ENCODE measurements at places on chromosomes 4 and X.
A peak's percentile ranks its signal among the peaks of the same experiment; 100 is the strongest.

DNA sequence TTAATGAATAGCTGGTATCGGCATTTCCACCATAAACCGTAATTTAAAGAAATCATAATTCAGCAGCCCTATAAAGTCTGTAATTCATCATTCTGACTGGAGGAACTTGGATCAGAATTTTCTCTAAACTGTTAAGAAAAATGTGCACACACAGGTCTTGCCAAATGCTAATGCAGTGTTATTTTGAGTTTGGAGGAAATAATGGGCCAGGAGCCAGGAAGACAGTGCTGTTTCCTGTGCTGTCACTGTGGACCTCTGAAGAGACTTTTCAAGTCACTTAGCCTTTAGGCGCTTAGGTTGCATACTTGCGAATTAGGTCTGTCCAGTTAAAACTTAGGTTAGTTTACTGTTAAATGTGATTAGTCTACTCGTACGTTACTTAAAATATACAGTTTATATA, 137.5 kb upstream of the ANXA3 start:
- no peak for DNase-seq

DNA sequence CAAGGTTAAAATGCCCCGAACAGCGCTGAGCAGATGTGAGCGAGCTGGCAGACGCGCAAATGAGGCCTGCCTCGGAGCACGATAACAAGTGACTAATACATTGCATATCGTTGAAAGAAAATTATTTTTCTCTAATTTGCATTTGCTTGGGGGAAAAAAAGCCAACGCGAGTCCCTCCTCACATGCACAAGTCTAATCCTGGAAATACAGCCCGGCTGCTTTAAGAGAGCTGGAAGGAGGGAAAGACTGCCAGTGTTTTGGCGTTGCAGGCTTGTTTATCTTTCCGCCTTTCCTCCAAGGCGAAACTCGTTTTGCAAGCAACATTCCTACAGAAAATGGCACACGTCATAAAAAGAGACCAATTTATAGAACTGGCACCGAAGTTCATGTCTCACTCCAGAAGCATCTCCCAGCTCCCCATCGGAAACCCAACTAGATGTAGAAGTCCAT, 12.6 kb downstream of the BCOR start:
- DNase-seq: no peak

- no peak for DNase-seq
Observed at GRCh38 chr4:85675076-85676049, 200.4 kb downstream of the ARHGAP24 start.

DNA sequence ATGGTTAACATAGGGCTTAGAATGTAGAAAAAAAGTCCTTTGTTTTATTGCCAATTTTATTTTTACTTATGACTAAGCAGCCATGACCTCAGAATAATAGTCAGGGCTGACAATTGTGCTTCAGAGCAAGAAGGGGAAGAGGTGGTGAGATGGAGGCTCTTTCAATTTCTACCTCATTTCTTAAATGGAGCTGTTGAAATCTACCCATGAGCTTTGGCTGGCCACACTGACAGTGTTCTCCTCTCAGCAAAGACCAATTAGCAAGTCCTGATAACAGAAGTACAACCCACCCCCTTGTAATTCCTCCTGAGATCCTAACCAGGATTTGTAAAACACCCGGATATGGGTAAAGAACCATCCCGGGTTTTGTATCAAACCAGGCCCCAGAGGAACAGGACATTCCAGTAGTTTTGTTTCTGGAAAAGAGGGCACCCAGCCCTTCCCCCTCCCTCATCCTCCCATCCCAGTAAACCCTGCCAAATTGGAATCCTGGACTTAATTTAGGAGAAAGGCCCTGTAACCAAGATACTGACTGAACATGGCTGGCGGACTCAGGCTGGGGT, at the start of gene HEPH:
Gene HEPH, plus strand, starts transcription at position 399 of the 563 bp plus-strand sequence. CDS start 6,324 bp downstream, outside the sequence.
- no peak for DNase-seq

GRCh38 chrX:109840585-109840984, 107.5 kb upstream of the ACSL4 start:
- DNase-seq: no peak

GRCh38 chr4:17356926-17357325, 155.0 kb downstream of the QDPR start:
- DNase-seq: no peak

- DNase-seq: no peak
Observed at GRCh38 chr4:137635601-137636000, 103.3 kb upstream of the PCDH18 start.

DNA sequence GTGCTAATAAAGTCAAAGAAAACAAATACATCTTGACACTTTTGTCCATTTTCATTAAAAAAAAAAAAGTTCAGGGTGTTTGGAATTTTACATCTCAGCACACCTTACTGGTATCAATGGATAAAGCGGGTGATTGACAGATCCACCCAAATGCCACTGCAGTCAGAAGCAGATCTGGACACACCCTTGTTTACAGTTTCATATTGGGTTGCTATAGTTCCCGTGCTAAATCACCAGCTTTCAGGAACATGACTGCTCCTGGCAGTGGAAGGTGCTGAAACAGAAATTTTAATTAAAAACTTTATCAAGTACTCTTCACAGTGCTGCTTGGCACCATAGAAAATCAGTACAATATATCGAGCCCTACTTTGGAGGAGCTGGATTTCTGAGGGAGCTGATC, 116.3 kb downstream of the STOX2 start:
- DNase-seq: no peak

DNA sequence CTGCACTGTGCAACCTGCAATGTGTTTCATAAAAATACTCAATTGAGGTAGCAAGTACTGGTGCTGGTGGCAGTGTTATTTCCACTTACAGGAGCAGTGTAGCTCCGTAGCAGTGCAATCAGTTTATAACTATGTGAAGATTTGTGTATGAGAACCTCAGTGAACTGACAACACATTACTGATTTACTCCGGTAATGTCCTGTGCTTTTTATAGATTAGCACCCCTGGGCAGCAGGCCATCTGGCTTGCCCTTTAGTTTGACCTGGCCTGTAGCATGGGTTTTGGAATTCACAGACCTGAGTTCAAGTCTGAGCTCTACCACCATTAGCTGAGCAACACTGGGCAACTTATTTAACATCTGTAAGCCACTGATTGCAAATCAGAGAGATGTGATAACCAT, 78.6 kb upstream of the GBA3 start:
- no peak for DNase-seq

GRCh38 chr4:13580036-13580435, 35.7 kb upstream of the NKX3-2 start:
- no peak for DNase-seq

DNA sequence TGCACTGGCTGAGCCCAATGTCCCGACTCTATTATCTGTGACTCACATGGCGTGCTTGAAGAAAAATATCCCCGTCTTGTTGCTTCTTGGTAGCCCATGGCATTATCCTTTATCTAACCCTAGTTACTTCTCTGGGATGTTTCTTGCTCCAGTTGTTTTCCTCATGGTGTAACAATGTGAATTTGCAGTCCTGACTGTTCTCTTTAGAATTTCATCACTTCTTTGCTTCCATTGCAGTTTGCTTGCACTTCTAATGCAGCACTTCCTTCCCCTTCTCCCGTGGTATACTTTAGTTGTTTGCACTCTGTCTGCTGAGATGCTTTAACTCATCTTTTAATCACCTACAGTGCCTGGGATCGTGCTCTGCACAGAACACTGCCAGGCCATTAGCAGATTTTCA, 126.9 kb downstream of the MAML3 start:
- DNase-seq: no peak

GRCh38 chr4:26034849-26035248, 120.8 kb downstream of the SMIM20 start:
- no peak for DNase-seq

- no peak for DNase-seq
Observed at GRCh38 chr4:122895336-122895995, 26.9 kb downstream of the NUDT6 start.

- DNase-seq: no peak
Observed at GRCh38 chrX:9671998-9672397, 93.6 kb downstream of the GPR143 start.

- no peak for DNase-seq
Observed at GRCh38 chr4:71992571-71993312, 39.1 kb upstream of the NPFFR2 start.

DNA sequence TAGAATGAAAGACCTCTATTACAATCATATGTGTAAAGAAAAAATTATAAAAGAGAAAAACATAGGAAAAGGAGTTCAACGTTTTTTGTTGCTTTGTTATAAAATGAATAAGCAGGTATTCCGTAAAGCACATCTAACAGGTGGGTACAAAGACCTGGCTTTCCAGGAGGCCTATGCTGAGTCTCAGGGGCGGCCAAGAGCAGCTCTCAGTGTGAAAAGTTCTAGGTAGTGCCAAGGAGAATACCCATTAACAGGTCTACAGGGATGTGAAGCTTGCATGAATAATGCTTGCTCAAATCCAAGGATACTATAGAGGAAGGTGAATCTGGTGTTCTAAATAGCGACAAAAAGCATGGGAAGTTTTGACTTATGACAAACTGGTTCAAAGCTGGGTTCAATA, 944.4 kb downstream of the PDHA2 start:
- no peak for DNase-seq

DNA sequence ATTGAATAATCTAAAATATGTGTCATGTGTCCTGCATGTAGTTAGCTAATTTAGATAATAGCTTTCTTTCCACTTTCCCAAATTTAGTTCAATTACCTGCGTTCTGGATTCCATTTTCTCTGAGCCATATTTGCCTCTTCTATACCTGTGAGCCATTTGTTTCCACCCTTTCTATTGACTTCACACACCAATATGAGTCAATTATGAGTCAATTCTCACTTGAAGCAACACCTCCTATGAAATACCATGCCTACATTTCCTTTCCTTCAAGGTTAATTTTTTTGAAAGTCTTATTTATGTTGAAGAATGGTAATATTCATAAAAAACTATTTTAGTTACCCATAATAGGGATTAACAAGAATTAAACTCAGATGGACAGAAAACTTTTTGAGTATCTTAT, 25.8 kb downstream of the NPY2R start:
- no peak for DNase-seq

GRCh38 chr4:153186046-153186728, 18.1 kb upstream of the TRIM2 start:
- no peak for DNase-seq

- DNase-seq: no peak
Observed at GRCh38 chrX:9433596-9433995, 31.3 kb upstream of the TBL1X start.

DNA sequence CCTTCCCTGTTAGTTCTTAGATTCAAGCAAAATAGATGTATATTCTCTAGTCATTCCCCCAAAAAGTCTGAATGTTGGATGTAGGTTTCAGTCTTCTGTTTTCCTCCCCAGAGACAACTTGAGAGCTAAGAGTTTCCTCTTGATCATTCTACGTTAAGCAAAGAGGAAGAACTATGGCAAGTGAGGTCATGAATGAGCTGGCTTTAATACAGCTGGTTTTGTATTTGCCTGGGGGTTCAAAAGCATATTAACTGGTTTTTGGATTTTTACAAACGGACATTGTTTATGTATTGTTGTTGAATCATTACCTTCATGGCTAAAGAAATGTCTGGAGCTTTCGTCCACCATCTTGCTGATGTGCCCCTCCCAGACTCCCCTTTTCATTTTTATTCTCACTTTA, 916.7 kb upstream of the POU3F4 start:
- DNase-seq: no peak

DNA sequence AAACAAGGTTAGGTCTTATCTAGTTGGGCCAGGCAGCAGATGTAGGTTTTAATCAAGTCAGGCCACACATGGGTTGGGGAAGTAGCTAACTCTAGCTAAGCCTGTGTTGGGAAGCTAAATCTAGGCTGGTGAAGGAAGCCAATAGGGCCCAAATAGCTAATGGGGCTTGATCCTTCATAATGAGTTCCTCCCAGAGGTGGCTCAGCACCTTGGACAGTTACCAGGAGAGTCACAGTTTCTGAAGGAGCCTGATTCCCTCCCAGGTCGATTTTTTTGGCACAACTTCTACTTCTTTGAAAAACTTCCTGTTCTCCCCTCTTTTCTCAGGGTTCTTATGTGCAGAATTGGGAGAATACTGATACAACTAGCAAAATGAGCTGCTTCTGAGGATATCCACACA, 242.5 kb upstream of the PRPS2 start:
- no peak for DNase-seq

DNA sequence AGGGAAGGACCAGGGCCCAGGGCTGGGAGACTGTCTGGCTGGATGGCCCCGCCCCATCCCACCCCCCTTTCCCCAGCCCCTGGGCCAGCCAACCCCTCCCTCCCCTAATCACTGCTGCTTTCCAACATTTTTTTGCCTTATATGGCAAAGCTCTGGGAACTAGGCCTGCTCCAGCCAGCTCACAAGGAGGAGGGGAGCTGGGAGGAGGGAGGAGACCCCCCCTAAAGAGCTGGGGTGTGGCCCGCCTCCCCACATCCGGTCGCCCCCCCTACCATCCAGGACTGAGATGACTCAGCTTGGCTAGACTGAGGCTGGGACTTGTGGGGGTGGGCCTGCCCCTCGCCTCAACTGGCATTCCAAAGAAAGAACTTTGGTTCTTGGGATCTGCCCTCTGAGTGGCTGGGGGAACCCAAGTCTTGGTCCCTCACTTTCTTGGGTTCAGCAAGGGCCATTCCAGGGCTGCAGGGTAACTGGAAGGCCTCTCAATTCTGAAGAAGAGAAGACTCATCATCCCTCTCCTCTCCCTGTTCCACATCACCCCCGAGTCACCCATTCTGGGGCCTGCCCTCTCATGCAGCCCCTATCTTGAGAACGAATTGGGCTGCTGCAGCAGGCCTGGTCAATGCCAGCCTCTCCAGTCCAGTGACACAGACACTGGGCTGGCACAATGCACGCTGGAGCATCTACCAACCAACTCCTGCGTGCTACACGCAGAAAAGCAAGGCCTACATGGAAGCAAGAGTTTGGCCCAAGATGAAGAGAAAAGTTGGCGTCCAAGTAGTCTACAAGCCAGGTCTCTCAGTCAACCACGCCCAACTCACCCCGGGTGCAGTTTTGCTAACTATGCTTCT, 4.8 kb downstream of the FLNA start:
- peak; percentile 80 for DNase-seq

DNA sequence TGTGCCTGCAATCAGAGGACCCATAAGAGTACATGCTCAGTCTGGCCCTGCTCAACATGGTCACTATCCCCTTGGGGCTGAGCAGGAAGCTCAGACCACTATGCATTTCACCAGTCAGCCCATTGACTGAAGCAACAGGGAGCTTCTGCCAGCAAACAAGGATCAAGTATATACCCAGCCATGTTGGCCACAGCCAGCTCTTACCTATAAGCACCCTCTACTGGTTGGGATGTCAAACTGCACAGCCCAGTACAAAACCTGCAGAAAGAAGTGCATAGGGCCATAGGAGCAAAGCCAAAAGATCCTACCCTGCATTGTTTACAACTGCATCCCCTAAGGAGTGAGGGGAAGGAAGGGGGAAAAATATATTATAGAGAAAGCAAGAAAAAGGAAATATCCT, 214.4 kb upstream of the CPEB2 start:
- no peak for DNase-seq

- no peak for DNase-seq
Observed at GRCh38 chr4:128830906-128831503, 21.5 kb downstream of the JADE1 start.

GRCh38 chrX:10052906-10053625, 85.9 kb downstream of the CLDN34 start:
- no peak for DNase-seq
